ENCODE measurements at places on chromosomes 12 and 14. TPM values are rescaled to one million over a fixed set of nuclear protein-coding genes. Genes with fewer than 3 reads are reported as not detected.

The PTPRQ gene
- total RNA-seq: 5.0 TPM

GRCh38 chr12:62642486-62642885, 175.9 kb downstream of the MON2 start:
- peak; percentile 26 for DNase-seq
- no peaks in the 10 kb centered on the region for H3K36me3 ChIP-seq
- no peak overlapping the region for H3K27ac ChIP-seq

The OR4E2 gene
- not detected for total RNA-seq

- no peaks in the 10 kb centered on the region for H3K27me3 ChIP-seq
- H3K27ac ChIP-seq: no peak overlapping the region
- H3K4me1 ChIP-seq: no peaks in the 10 kb centered on the region
- H3K4me3 ChIP-seq: no peak overlapping the region
- H3K36me3 ChIP-seq: no peaks in the 10 kb centered on the region
These were observed 25.9 kb upstream of the SRSF5 start for GRCh38 chr14:69741055-69741454.

DNA sequence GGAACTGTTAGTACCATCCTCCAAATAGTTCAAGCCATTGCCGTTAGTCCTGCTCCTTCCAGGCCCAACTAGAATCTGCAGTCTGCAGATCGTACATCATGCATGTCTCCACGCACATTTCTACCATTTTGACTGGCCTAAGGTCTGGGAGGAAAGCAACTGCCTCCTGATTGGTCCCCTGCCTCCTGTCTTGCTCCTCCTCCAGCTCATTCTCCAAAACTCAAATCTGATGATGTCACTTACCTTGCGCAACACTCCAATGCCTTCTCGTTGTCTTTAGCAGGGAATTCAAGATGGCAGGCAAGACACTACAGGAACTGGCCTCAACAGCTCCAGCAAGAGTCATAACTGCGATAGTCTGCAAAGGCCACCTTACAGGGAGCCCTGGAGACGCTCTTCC, 9.7 kb upstream of the HCAR1 start:
- no peaks in the 10 kb centered on the region for H3K4me1 ChIP-seq
- no peaks in the 10 kb centered on the region for H3K36me3 ChIP-seq
- H3K4me3 ChIP-seq: no peak overlapping the region
- no peak for DNase-seq
- H3K27ac ChIP-seq: no peak overlapping the region

The FIGNL2 gene
- 0.42 TPM for total RNA-seq

DNA sequence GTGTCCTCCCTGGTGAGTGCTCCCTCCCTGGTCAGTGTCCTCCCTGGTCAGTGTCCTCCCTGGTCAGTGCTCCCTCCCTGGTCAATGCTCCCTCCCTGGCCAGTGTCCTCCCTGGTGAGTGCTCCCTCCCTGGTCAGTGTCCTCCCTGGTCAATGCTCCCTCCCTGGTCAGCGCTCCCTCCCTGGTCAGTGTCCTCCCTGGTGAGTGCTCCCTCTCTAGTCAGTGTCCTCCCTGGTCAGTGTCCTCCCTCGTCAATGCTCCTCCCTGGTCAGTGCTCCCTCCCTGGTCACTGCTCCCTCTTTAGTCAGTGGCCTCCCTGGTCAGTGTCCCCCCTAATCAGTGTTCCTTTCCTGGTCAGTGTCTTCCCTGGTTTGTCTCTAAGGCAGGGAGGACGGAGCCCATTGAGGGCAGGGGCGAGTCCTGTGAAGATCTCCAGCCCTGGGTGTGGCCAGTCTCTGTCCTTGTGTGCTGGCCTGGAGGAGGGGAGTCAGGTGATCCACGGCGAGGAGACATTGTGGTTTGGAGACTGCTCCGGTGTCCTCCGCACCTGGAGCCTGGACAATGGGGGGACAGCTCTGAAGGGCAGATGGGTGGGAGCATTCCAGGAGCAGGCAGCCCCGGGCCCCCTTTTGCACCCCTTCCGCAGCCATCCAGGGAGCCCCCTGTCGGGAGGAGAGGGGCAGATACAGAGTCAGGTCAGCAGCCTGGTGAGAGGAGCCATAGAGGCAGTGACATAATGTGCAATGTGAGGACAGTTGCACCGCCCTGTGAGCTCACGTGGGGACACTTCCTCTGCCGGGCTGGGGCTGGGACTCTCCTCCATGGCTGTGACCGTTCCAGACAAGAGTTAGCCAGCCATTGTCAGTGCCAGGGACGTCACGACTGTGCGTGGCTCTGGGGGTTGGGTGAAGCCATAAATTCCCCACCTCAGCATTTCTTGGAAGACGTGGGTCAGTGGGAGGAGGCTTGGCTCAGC, 93.4 kb downstream of the ADGRD1 start:
- H3K27me3 ChIP-seq: no peaks in the 10 kb centered on the region
- H3K4me3 ChIP-seq: no peak overlapping the region
- peaks cover 7% of the 10 kb centered on the region for H3K36me3 ChIP-seq
- H3K4me1 ChIP-seq: peaks cover 31% of the 10 kb centered on the region
- peak overlapping the region; percentile 19 for H3K27ac ChIP-seq

The TMTC2 gene
- total RNA-seq: 8.7 TPM

The SRRM4 gene
- total RNA-seq: not detected

DNA sequence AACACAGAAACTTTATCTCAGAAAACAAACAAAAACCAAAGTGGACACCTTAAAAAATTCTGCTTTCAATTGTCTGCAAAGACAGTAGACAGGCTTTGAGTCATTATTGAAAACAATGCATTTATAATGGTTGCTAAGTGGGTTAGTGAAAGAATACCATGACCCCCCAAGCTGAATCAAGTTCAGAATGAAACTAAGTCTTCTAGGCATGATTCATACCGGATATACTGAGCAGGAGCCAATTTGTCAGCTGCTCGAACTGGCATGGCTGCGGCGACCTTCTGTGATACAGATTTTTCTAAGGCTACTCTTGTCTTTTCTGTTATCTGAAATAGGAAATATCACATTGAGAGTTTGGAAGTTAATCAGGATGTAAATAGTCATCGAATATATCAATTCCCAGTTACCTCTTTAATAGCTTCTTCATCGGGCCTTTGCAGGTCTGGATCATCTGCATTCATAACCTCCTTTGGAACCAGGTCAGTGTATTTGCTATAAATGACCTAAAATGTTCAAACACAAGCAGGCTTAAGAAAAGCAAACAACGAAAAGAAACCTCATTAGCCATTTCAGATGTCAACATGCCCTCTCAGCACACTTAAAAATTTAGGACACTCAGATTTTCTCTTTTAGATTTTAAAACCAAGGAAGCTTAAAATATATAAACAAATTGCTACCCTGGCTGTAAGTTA, 22.3 kb downstream of the SNW1 start:
- no peak overlapping the region for H3K4me3 ChIP-seq
- DNase-seq: no peak
- no peak overlapping the region for H3K27ac ChIP-seq
- H3K4me1 ChIP-seq: peaks cover 10% of the 10 kb centered on the region
- peaks cover 51% of the 10 kb centered on the region for H3K36me3 ChIP-seq
- no peaks in the 10 kb centered on the region for H3K27me3 ChIP-seq

- peak; percentile 29 for DNase-seq
- no peaks in the 10 kb centered on the region for H3K4me1 ChIP-seq
- no peaks in the 10 kb centered on the region for H3K27me3 ChIP-seq
- no peak overlapping the region for H3K4me3 ChIP-seq
- no peaks in the 10 kb centered on the region for H3K36me3 ChIP-seq
These were observed 31.7 kb downstream of the GRIP1 start for GRCh38 chr12:66647034-66647691.
